ENCODE measurements at places on chromosomes 16 and 17.

GRCh38 chr17:47685556-47686275, 8.2 kb upstream of the TBKBP1 start:
- DNase-seq = no peak

DNA sequence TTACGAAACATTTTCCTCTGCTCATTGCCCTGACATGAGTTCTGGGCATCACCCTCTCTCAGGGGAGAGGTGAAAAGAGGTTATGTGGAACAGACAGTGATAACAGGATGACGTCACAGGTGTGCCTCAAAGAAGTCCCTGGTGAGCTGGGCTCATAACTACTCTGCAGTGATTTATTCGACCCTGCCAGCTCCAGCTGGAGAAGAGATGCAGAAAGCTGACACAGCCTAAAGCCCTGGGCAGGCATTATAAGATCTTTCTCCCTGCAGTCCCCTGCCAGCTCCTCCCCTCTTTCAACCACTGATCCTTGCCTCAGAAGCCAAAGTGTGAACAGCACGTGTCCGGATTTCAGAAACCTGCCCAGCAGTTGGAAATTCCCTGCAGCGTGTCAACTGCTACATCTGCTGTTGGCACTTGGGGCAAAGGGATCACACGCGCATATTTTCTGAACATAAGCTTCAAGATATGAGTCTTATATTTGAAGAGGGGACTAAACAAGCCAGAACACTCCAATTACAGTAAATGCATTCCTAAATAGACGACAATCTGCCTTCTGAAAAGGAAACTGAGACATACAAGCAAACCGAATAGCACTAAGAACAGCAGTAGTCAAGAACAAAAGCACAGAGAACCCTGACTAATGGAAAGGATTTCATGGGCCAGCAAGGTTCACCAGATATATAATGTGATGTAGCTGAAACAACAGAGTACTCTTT, 80.5 kb downstream of the SMG6 start:
- DNase-seq = no peak

- DNase-seq = no peak
These were observed 120.4 kb downstream of the CHD9NB start for GRCh38 chr16:52932321-52932720.

DNA sequence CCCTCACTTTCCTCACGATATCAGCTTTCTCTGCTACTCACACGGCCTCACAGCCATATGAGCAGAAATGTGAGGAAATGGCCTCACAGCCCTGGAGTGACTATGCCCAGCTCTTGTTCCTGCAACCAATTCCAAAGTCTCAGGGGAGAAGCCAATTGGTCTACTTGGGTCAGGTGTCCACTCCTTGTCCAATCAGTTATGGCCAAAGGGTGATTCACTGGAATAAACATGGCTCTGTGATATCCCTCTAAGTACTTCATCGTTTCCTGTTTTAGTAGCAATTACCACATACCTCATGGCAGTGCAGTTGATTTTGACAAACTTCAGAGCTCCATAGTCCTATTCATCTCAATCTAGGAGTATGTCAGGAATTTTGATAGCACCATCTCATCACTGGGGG, 195.4 kb downstream of the KATNIP start:
- no peak for DNase-seq

- no peak for DNase-seq
These were observed 54.3 kb upstream of the CNTNAP4 start for GRCh38 chr16:76222853-76223252.

GRCh38 chr17:14699574-14700185, 398.8 kb downstream of the HS3ST3B1 start:
- no peak for DNase-seq

DNA sequence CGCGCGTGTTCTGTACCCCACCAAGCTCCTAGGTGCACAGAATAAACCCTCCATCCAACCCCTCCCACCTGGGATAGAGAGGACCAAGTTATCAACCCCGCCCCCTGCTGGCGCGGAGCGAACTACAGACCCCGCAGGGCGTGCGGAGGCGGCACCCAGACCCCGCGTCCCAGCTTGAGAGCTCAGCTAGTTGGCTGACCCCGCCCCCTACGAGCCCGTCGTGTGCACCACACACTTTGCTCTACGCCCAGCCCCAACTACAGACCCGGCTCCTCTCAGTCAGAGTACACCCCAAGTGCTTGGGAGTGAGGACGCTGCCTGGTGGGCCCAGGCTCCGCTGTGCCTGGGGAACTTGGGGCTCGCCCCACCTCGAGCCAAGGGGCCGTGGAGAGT, 1.5 kb downstream of the GRIN2A start:
- DNase-seq = no peak
